Daoy (cell line): ENCODE measurements at places on chromosomes 4 and X. TPM values are rescaled to one million over a fixed set of nuclear protein-coding genes. Genes with fewer than 3 reads are reported as not detected.

DNA sequence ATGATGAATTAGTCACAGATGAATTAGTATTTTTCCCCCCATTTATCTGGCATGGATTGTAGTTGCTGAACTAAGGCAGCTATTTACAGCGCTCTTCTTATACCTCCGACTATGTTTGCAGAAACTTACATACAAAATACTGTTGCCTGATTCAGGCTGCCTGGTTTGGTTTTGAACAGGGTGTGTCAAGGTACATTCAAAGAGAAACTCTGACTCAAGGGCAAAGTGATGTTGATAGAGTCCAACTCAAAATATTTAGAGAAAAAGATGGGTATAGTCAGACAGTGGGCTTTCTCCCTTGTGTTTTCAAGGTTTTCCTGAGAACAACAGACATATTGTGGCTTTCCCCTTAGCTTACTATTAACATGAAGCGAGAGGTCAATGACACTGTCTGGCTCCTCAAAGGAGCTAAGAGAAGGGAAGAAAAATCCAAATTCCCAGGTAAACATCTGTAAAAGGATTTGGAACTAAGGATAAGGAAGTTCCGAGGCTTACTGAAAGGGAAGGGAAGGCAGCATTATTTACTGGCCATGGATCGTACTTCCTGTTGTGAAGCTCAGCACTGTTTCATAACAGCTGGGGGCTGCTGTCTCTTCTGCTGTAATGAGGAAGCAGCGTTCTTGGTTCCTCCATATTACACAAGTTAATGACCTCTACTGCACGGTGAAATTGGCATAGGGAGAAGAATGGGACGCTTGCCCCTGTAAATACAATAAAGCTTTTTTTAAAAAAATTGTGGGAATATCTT lies 30.9 kb downstream of the FAM9C start:
- DNase-seq: no peak

RBM3 gene
- total RNA-seq: 142 and 159 TPM in 2 replicates

SUV39H1 gene
- 14.3 and 20.7 TPM in 2 replicates for total RNA-seq

SULT1E1 gene
- total RNA-seq: 0.33 and 1.3 TPM in 2 replicates

- DNase-seq: peak; percentile 85
Observed at GRCh38 chrX:7083468-7084396, 63.8 kb upstream of the STS start.

DNA sequence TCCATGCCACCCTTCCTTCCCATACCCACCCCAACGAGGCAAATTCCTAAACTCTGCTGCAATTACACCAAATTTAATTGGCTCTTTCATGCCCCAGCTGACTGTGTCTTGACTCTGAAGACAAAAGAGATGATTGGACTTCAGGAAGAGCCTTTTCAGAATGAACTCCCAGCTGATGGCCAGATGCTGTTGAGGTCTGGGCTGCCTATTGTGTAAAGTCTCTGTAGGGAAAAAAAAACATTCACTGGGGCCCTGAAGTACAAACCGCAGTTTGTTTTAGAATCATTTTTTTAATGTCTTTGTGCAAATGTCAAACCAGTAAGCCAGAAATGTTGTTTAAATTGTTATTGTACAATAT lies 174.8 kb downstream of the HHIP start:
- no peak for DNase-seq
